ENCODE measurements at places on chromosomes 13 and 19.

- DNase-seq: no peak
These were observed 17.3 kb upstream of the FCGBP start for GRCh38 chr19:39951686-39952085.

- no peak for DNase-seq
These were observed 31.0 kb upstream of the KATNAL1 start for GRCh38 chr13:30338331-30338851.

DNA sequence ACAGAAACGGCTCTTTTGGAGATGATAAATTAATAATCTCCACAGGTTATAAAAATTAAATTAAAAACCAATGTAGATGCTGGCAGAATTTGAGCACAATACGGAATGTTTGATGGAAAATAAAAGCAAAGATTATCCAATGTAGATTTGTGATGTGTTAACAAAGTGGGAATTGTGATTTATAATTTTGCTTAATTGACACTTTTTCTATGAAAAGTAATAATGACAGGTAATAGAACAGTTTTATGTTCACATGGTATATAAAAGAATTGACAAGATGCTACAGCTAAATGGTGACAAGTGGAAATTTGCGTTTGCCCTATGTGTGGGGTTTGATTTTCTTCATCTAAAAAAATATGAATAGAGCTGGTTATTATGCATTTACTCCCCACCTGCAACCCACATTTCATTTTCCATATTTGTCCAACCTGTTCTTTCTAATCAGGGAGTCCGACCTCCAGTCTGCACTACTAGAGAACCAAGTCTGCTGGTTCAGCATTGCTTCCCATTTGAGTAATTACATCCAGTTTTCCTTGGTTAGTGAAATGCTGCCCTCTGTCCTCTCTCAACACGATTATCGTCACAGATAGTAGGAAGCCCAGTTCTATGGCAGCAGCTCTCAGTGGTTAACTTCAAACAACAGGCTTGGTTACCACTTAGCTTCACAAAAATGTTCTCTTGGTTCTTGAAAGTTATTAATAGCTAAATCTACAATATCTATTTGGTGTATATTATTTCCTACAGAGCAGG lies 61.4 kb upstream of the SLITRK1 start:
- no peak for DNase-seq

GRCh38 chr13:69296130-69296529 lies 811.5 kb upstream of the ATXN8OS start:
- no peak for DNase-seq

GRCh38 chr13:76993021-76993420 lies 1.1 kb downstream of the CLN5 start:
- no peak for DNase-seq

DNA sequence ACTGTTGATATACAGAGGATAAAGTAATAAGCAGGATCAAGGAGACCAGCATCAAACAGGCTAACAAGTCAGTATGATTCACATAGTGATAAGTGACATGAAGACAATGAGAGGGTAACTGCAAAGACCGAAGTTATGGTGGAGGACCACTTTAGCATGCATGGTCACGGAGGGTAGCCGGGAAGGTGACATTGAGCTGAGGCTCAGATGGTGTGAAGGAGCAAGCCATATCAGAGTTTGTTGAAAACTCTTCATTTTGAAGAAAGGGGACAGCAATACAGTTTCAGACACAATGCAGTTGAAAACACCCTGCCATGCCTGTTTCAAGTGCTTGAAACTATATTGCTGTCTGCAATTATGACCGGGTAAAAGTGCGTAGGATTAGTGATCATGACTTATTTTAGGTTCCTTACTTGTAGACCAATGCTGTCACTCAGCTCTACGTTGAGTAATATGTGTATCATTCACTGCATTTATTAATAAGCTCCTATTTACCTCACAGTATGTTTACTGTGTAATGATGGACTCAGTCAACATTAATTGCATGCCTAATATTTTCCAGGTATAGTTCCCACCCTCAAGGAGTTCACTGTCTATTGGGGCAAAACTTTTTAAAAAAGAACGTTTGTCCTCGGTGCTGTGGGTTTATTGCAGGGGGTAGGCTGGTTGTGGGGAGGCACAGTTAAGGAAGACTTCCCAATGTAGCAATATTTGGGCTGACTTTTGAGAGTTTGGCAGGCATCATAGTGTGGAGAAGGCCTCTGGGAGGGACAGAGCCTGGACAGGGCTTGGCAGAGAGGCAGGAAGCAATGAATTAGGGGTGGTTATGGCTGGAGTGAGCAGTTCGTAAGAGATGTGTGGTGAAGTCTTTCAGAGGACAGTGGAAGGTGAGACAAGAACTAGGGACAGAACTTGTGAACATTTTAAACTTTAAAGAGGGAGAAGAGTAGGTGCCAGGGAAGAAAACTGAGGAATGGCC lies 3.2 kb downstream of the UBAC2 start:
- no peak for DNase-seq

DNA sequence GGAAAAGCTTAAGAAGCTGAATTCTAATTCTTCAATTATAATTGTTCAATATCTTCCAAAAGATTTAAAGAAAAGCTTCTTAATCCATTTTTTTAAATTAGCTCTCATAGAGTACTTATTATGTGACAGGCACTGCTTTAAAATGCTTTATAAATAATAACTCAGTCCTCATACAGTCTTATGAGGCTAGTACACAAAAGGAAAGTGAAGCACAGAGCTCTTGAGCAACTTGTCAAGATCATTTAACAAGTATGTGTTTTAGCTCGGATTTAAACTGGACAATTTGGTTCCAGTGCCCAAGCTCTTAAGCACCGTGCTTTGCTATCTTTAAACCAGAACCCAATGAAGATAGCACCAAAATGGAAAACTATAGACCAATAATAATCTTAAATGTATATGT lies 106.1 kb downstream of the DHRS12 start:
- no peak for DNase-seq

DNA sequence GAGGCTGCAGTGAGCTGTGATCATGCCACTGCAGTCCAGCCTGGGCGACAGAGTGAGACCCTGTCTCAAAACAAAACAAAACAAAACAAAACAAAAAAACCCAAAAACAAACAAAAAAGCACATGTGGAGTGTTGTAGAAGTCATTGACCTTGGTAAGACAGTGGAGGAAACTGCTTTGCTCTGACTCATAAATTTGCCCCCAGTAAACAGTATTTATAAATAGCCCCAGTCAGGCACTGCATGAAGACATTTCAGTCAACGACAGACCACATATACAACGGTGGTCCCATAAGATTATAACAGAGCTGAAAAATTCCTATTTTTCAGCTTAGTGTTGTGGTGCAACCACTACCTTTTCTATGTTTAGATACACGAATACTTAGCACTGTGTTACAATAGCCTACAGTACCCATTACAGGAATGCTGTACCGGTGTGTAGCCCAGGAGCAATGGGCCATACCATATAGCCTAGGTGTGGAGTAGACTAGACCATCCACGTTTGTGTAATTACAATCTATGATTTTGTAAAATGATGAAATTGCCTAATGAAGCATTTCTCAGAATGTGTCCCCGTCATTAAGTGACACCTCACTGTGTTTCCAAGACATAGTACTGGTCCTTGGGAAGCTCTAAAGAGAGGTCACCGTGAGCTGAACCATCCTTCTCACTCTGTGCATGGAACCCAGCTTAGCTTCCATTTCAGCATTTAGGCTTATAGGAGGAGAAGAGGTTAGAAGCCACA lies 1.1 kb downstream of the ARL11 start:
- no peak for DNase-seq
